ENCODE measurements at places on chromosomes 1 and 21.

DNA sequence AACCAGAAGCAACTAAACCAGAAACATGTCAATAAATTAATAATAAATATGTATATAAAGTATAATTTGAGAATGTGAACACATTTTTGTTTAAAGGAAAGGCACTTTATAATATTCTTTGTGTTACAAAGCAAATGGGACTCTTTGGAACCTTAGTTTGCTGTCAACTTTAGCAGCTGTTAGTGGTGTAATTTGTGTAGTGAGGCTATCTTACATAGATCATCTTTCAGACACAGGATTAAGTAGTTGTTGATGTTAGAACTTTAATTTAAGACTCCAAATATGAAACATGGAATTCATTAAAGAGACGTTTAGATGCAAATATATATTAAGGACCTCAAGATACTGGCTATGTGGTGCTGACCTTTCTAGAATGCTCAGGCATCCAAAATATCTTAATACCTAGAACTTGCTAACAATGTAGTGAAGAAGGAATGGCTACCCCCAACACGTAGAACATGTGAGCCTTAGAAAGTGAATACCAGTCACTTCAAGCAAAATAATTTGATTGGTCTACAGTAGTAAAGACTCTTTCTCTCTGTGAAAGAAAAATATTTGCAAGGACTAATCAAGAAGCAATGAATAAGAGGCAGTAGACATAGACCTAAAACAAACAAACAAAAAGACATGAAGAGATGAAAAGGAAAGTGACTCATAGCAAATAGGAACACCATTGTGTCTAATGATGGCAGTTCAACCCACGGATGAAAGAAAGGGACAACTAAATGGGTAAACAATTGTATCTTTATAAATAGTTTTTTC is 811.4 kb downstream of the USP25 start:
- no peak for DNase-seq

- no peak for DNase-seq
These were observed 14.7 kb downstream of the ATPAF1 start for GRCh38 chr1:46653405-46653958.

GRCh38 chr1:26275580-26276431 is 4.1 kb upstream of the SH3BGRL3 start:
- peak; percentile 61 for DNase-seq

DNA sequence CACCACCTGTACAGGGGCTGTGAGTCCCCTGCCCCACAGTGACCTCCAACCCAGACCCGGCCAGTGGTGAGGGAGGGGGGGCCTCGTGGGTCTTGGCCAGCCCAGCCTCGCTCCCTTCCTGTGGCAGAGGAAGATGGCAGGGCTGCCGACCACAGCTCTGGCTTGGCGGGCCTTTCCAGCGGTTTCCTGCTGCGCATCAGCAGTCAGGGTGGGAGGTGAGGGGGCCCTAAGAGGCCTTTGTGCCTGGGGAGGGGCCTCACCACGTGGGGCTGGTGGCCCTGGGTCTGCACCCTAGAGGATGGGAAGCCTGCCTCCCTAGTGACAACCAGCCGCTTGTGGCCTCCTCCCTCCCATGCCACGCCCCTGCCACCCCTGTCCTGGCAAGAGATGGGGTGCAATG is 72.6 kb upstream of the ARHGEF16 start:
- no peak for DNase-seq

DNA sequence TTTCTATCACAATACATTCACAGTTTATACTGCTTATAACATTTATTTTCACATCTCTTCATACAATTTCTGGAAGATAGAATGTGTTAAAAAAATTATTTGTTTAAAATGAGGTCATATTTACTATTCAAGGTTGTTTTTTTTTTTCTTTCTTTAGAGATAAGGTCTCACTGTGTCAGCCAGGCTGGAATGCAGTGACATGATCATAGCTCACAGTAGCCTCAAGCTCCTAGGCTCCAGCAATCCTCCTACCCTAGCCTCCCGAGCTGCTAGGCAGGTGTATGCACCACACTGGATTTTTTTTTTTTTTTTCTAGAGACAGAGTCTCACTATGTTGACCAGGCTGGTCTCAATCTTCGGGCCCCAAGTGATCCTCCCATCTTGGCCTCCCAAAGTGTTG is 19.0 kb upstream of the RNF11 start:
- no peak for DNase-seq

GRCh38 chr1:116415699-116416533 is 42.9 kb downstream of the ATP1A1 start:
- no peak for DNase-seq

- no peak for DNase-seq
These were observed 25.8 kb upstream of the THEM4 start for GRCh38 chr1:151935154-151935553.

- DNase-seq, result no peak
These were observed 11.9 kb upstream of the HYI start for GRCh38 chr1:43465505-43466067.

DNA sequence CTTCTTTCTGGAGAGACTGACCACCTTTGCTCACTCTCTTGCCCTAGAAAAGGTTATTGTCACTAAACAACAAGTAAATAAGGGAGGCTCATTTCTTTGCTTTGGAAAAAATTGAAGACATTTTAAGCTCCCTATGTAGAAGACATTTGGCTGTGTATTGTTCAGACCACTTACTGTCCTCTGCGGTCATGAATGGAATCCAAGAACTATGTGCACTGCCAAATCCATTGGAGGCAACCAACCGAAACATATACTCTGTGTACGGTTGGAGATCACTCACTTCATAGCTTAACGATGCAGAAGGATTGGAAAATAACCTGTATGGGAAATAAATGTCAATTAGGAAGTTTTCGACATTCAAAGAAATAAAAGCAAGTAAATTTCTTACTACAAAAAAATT is 332.8 kb downstream of the KCTD3 start:
- DNase-seq, result no peak

- no peak for DNase-seq
These were observed 104.8 kb upstream of the COG2 start for GRCh38 chr1:230537456-230537855.

- no peak for DNase-seq
These were observed 90.8 kb upstream of the SLC25A33 start for GRCh38 chr1:9448132-9449109.

DNA sequence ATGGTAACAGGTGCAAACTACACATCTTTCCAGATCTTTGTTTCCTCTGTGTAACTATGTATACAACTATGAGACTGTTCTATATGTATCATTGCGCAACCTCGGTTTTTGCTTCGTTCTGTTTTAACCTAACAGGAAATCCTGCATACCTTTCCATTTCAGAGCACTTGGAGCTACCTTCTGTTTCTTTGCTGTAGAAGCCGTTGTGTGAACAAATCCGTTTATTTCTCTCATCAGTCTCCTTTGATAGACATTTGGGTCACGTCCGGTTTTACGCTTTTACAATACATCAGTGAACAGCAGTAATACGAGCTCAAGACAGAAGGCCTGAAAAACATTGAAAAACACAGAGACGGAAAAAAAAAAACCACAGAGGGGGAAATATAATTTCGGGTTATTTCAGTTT is 10.5 kb downstream of the ATP5IF1 start:
- no peak for DNase-seq

- no peak for DNase-seq
These were observed 70.8 kb downstream of the TENT5C start for GRCh38 chr1:117676615-117677130.

- no peak for DNase-seq
These were observed 15.3 kb downstream of the MAN1C1 start for GRCh38 chr1:25631750-25632485.

GRCh38 chr1:109824349-109825115 is 60.8 kb upstream of the EPS8L3 start:
- no peak for DNase-seq

DNA sequence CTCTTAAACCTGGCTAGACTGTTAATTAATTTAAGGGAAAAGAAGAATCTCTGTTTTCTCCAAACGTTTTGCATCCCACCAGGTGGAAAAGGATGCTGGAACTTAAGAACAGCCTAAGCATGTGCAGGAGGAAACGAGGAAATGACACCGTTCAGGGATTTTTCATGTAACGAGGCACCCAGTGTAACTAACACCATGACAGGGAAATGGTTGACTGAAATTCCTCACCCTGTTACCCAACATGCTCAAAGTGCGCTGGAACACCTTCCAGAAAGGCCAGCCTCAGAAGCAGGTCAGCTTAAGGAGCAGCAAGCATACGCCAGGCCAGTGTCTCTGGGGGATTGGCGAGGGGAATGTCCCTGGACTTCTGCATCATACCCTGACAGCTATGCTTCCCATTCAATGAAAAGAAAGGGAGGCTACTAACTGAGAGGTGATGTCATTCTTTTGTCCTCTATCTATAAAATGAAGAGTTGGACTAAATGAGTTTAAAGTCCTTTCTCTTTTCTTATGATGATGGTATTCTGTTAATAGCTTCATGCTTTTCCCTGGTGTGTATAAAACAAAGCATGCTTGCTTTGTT is 21.6 kb downstream of the TNN start:
- DNase-seq, result no peak

DNA sequence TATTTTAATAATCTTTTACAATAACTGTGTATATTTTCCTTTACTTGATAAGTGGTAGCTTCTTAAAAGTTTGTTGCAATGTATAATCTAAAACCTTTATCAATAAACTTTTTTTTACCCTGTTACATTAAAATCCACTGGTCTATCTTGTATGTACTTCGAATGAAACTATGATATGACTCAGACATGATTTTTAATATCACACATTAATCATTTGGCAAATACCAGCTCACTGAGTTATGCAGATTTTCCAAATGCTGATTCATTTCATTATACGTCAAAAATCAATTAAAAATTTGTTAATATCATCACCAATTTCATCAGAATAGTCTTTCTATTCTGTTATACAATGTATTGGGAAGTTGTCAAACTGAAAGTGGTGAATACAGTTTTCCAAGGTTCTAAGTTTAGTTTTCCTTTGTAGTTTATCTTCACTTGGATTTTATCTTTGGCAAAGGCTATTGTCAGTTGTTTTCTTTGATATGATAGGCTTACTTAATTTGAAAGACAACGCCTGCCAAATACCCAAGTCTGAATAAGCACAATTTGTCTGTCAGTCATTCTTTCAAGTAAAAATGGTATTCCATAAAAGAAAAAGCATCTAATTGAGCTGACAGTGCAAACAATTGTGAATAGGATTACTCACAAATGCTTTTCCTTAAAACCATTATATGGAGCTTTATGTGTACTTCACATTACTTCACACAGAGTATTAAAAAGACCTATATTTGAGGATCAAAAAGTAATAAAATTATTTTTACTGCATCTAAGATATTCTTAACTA is 127.0 kb downstream of the NME7 start:
- DNase-seq, result no peak

- DNase-seq, result no peak
These were observed 24.3 kb upstream of the RSBN1 start for GRCh38 chr1:113836534-113836933.

DNA sequence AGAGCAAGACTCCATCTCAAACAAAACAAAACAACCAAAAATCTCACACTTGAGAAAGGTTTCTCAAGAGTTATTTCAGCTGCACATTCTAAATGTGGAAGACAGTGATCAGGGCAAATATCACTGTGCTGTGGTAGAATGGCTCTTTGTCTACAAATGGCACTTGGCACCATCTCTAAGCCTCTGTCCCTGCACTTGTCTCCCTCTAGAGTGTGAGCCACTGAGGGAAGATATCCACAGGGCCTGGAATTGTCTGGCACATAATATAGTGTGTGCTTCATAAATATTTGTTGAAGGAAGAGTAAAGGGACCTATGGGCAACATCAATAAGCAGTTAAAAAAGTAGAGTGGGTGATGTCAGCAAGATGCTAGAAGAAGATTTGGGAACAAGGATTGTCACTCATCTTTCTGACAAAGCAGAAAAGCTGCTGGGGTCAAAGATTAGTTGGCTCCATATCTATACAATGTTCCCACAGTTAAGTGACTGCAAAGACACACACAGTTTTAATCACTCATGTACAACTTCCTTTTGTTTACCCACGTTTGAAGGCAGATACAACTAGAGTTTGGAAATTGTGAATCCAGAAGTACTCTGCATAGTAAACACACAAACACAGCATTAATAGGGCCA is 19.1 kb downstream of the CD101 start:
- DNase-seq, result no peak

DNA sequence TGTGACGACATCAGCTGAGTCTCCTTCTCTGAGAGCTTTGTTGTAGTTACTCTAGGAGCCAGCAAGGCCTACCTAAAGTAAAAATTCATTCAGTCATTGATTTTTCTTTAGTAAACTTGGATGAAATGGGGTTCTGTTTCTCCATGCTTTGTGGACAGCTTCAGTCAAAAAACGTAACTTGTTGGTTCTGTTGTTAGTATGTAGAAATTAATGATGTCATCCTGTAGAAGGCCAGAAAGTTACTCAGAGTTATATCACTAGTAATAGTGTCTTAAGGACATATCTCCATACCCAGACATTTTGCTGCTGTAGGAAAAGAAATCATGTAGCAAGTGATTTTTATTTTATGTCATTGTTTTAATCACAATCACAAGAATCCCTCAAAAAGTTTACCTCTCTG is 43.0 kb downstream of the KDM1A start:
- DNase-seq, result no peak

GRCh38 chr1:111597426-111597825 is 22.2 kb upstream of the RAP1A start:
- no peak for DNase-seq

DNA sequence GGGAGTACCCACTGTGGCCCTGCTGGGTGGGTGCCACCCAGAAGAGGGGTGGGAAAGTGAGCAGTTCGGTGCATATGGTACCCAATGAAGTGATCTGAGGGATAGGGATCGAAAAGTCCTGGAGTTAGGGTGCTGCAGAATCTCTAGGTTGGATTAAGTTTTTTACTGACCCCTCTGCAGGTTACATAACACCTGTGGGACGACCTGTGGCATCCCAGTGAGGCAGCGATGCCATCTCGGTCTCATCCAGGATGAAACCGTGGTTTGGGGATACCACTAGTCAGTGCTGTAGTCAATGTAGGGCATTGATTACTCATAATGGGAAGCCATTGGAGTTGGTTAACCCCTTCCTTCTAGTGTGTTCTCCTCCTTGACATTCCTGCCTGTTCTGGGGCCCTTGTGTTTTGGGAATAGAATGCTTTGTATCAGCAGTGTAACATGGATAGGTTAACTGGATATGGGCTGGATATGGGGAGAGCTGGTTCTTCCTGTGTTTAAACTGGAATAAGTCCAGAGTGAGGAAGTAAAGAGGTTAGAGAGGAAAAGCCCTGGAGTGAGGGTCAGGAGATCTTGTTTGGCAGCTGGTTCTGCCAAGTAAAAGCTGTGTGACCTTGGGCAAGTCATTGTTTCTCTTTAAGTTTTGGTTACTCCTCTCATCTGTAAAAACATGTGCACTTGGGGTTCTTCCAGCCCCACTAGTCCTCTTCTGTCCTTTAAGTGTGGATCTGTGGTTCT is 42.8 kb upstream of the ATF3 start:
- no peak for DNase-seq

Measured in activated naive CD4-positive, alpha-beta T cell (primary cell).